ENCODE measurements at places on chromosomes 2 and 18. TPM values are rescaled to one million over a fixed set of nuclear protein-coding genes. Genes with fewer than 3 reads are reported as not detected.
A peak's percentile ranks its signal among the peaks of the same experiment; 100 is the strongest.

DNA sequence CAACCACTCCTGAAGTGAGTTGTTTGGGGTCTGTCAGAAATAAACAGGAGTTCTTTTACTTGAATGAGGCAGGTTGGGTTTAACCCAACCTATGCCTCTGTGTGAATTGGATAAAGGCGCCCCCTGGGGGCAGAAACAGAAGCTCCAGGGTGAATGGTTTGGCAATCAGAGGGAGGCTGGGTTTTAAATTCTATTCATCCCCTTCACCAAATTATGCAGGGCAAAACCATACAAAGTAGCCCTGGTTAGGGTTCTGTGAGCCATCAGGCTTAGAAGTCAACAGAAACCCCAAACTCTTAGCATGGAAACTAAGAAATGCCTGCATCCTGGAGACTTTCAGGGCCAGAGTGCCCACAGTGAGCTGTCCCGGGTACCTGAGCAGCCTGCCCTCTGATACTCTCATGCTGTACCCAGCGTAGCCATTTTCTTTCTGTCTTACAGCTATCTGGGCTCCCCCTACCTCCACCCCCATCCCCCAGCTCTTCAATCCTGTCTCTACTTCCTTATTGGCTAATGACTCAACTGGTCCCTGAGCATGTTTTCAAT is 241.5 kb downstream of the ICOS start:
- peak; percentile 44 for DNase-seq

DNA sequence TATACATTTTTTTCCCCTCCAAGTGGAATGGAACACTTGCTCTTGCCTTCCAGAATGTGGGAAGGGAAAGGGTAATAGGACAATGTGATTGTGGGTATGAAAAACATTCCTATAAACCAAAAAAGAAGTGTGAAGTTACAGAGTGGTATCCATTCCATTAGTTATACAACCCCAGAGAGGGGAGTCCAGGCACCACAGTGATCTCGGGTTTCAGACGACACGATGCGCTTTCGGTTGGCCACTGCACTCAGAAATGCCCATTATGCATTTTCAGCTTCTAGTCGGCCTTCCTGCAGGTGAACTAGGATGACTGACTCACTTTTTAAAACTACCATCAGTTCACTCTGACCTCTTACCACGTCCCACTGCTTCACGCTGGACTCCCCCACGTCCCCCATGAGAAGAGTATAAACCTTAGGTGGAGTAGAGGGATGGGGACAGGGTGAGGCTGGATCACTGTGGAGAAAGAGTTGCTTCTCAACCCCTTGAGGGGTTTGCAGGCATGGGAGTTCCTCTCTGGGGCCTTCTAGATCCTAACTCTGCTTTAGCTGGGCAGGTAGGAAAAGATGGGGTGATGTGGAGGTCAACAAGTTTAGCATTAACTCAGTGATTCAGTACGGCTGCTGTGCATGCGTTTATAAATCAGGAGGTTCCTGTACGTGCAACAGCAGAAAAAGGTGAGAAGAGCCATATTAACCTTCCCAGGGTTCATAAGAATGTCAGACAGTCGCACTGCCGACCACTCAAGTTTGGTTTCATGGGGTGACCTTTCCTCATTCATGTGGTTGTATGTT is 50.5 kb downstream of the ZNF532 start:
- DNase-seq, result no peak

- no peak for DNase-seq
These were observed 33.1 kb downstream of the MARCO start for GRCh38 chr2:118975133-118975532.

DNA sequence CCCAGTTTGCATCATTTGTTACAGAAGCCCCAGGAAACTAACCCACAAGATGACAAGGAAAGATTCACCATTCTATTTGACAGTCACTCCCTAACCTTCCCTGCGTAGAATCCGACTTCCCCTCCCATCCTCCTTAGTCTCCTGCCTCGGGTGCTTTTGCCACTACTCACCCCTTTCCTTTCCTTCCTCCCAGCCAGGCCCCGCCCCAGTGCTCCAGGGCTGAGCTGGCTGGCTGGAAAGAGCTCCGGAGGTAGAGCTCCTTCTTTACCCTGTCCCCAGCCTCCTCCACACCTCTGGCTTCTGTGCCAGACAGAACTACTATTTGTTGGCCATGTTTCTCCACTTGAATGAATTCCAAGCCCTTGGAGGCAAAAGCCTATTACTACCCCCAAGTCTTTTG is 317.6 kb upstream of the NCKAP5 start:
- DNase-seq, result no peak

GRCh38 chr2:15271276-15271675 is 289.9 kb downstream of the NBAS start:
- no peak for DNase-seq

DNA sequence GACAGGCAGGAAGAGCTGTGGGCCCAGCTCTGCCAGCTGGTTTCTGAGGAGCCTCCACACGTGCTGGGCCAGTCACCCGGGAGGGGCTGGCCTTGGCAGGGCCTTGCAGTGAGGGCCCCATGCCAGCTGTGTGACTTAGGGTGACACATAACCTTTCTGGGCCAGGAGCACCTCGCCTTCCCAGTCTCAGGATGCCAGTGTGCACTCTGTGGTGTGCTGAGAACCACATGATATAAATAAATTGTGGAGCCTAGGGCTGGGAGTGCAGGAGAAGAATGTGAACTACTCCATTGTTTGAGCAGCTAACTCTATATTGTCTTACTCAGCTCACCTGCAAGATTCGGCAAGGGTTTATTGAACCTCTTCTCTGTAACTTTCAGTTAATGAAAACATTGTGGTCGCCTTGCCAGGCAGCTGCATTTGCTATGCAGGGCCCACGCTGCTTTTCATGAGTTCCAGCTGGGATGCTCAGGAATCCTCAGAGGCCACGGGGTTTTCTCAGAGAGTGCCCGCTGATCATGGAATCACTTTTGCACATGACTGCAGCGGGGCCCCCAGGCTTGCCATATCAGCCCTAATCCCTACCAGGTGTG is 222.3 kb downstream of the SH3RF3 start:
- peak; percentile 38 for DNase-seq

DNA sequence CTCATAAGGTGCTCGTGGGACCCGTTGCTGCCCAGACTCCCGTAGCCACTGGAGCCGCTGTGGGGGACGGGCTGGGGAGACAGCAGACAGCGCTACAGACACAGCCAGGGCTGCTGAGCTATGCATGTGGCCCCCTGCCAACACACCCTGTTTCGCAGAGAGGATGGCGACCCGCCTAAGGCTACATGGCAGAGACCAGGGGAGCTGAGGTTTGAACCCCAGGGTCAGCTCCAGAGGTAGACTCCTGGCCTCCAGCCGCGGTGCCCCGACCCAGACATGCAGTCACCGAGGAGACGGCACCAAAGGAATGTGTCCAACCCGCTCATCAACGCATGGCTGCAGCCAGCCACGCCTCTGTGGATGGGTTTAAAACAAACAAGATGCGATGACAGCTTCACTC is 21.0 kb upstream of the HES6 start:
- DNase-seq, result no peak

- DNase-seq, result no peak
These were observed 38.0 kb downstream of the NPAS2 start for GRCh38 chr2:100857915-100858314.

DNA sequence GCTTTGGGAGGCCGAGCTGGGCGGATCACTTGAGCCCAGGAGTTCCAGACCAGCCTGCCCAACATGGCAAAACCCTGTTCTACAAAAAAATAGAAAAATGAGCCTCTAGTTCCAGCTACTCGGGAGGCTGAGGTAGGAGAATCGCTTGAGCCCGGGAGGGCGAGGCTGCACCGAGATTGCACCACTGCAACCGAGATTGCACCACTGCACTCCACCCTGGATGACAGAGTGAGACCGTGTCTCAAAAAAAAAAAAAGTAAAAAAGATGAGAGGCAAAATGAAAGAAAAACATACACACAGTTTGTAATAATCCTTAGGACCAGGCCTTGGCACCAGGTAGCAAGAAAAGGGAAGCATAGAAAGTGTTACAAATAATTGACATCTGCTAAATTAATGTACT is 22.0 kb downstream of the RBM43 start:
- no peak for DNase-seq

GRCh38 chr18:27124196-27124595 is 60.9 kb downstream of the CHST9 start:
- no peak for DNase-seq

DNA sequence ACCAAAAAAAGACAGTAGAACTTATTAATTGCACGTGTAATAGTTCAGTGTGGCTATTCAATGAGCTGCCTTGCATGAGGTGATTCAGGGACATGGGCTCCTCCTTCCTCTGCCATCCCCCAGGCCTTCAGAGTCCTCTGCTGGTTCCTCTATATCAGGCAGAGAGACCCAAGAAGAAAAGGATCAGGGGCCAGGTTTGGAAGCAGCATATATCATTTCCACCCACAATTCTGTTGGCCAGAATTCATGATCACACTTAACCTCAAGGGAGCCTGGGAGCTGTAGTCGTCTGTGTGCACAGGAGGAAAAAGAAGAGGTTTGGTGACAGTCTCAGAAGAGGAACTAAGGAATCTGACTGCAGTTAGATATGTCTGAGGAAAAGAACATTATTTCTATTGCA is 114.0 kb upstream of the GLS start:
- no peak for DNase-seq

DNA sequence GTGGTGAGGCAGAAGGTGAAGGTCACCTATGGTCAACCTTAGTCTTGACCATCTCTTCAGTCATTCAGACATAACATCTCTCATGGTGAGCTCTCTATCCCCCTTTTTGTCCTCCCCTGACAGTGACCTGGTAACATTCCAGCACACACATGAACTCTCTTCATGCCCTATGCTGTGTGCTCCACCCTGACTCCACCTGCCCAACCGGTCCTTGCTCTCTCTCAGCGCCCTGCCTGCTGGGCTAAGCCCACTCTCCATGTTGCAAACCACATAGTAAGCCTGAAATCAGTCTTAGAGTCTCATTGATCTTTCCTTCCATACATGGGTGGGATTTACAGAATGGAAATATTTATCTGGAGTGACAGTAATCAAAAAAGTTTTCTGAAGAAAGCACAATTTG is 52.8 kb downstream of the MARCO start:
- no peak for DNase-seq

- no peak for DNase-seq
These were observed 428 bp upstream of the MAP3K20 start for GRCh38 chr2:173075056-173075780.

GRCh38 chr2:61774351-61774750 is 79.5 kb downstream of the FAM161A start:
- no peak for DNase-seq

DNA sequence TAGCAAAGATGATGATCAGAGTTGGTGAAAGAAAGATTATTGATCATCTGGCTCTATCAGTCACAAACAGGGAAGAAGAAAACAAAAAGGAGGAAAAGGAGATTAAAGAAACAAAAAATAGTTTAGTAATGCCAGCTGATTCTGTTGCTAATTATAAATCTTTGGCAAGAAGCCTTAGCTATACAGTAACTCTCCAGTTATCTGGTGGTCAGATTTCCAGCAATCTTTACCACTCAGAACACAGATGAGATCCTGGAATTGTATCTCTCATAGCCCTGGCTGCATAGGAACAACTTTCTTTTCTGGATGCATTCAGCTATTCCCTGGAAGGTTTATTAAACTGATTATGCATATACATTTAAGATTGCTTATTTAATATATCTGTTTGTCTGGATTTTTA is 256.8 kb upstream of the ZEB2 start:
- no peak for DNase-seq

GRCh38 chr2:174964404-174964803 is 40.8 kb downstream of the CHN1 start:
- DNase-seq, result no peak

- DNase-seq, result no peak
These were observed 3.0 kb downstream of the OSR1 start for GRCh38 chr2:19355416-19355821.

GRCh38 chr2:26458365-26459042 is 19.4 kb downstream of the OTOF start:
- DNase-seq, result no peak

GRCh38 chr2:167271932-167272331 is 383.7 kb downstream of the XIRP2 start:
- no peak for DNase-seq

DNA sequence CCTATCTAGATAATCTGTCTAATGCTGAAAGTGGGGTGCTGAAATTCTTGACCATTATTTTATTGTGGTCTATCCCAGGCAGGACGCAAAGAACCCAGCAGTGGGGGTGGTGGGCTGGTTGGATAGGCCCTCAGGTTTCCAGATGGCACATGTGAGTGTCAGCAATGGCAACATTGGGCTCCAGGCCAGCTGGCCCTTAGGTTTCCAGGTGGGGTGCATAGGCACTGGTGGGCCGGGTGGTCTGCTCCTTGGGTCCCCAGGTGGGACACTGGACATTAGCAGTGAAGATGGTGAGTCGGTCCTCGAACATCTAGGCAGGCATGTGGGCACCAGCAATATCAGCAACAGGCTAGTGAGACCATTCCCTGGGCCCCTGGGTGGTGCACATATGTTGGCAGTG is 680.3 kb upstream of the ACVR2A start:
- DNase-seq, result no peak

- peak; percentile 87 for DNase-seq
These were observed at the start of gene DYSF for GRCh38 chr2:71453404-71454220. TSS of gene DYSF (plus strand) at chr2:71453561.

GRCh38 chr18:23177433-23178072 is 42.3 kb downstream of the CABLES1 start:
- no peak for DNase-seq

- no peak for DNase-seq
These were observed 54.5 kb downstream of the COL6A3 start for GRCh38 chr2:237359518-237359840.

GRCh38 chr2:42055573-42056514 is 8.0 kb downstream of the PKDCC start:
- no peak for DNase-seq

DNA sequence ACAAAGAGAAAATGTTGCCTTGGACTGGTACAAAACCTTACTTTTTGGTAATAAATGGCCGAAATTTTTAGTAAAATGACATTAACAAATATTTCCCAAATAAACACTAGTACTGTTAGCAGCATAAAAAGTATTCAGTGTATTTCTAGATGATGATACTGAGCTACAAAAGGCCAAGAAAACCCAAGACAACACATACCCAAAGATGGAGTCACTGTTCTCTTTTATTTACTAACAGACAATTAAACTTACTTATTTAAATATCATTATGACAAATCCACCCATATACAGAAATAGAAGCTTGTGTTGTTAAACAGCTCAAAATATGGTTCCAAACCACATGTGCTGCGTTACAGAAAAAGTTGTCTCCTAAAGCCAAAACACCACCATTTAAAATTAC is 239.9 kb downstream of the ZEB2 start:
- DNase-seq, result no peak

GRCh38 chr2:186503827-186504606 is 18.0 kb downstream of the ZC3H15 start:
- no peak for DNase-seq

LRRTM4 gene
- total RNA-seq, result 0.48 TPM

KHK gene
- total RNA-seq, result 1.5 TPM

CD8A gene
- total RNA-seq, result 0.52 TPM

TUBA3D gene
- 94.9 TPM for total RNA-seq

LRATD1 gene
- total RNA-seq, result 0.07 TPM

INHBB gene
- 0.95 TPM for total RNA-seq

CFAP65 gene
- not detected for total RNA-seq

HOXD1 gene
- not detected for total RNA-seq

TPO gene
- total RNA-seq, result 11.8 TPM

All from heart left ventricle (tissue), 16 donors.